ENCODE measurements at places on chromosomes 4 and X.

DNA sequence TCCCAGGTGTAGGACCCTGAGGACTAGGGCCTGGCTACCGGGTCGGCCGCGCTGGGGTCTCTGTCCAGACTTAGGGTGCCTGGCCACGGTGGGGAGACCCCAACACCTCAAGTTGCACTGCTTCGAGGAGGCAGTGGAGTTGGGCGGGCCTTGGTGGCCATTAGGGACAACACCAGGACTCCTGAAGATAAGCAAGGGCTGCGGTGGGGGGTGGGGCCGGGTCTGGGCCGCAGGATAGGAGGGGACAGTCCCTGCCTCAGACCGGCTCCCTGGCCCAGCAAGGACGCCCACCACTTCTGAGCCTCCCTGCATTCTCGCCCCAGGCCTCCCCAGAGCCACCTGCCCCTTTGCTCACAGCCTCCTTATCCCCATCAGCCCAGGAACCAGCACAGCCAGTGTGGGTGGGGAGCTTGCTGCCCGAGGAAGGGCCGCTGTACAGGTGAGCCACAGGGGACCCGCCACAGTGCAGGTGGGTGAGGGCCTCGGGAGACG is 5.5 kb upstream of the MXD4 start:
- DNase-seq, result no peak

DNA sequence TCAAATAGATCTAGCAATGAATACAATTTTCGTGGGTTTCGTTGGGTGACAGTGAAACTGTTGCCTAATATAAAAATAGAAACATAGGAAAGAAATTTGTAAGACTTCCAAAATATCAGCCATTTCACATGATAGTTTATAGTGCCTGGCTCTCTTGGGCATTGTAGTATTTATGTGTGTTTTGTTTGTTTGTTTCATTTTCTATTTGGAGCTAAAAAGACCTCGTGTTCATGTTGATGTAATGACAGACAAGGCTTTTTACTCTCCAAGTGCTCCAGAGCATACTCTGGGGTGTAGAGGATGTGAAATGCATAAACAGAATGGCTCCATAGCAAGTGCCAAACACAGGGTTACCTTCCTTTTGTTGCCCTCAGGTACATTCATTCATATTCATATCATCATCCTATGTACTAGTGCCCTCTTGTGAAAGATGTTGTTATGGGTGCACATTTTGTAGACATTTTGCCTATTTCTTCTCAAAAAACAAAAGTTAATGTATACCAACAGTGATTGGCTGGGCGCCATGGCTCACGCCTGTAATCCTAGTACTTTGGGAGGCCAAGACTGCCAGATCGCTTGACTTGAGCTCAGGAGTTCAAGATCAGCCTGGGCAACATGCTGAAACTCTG is 100.7 kb upstream of the AMOT start:
- no peak for DNase-seq

GRCh38 chr4:165667969-165668368 is 205.1 kb upstream of the TLL1 start:
- no peak for DNase-seq

GRCh38 chr4:106718548-106718947 is 317.6 kb downstream of the DKK2 start:
- no peak for DNase-seq

- no peak for DNase-seq
Measured at GRCh38 chr4:73868206-73869129, 725 bp upstream of the CXCL1 start.

DNA sequence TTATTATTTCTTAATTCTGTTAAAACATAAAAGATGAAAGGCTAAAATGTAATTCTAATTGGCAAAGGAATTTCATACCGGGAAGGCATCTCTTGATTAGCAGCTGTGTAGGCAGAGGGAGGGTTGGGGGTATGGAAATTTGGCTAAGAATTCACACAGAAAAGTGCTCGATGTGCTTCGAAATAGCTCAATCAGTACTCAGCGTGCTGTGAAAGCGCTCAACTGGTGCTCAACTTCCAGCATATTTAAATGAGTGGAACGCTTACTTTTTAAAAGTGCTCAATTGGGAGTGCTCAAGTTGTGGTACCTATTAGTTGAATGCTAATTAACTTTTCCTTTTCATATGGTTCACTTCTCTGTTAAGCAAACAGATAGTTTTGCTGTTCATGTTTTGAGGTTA is 695.9 kb upstream of the ATOH1 start:
- DNase-seq, result no peak

DNA sequence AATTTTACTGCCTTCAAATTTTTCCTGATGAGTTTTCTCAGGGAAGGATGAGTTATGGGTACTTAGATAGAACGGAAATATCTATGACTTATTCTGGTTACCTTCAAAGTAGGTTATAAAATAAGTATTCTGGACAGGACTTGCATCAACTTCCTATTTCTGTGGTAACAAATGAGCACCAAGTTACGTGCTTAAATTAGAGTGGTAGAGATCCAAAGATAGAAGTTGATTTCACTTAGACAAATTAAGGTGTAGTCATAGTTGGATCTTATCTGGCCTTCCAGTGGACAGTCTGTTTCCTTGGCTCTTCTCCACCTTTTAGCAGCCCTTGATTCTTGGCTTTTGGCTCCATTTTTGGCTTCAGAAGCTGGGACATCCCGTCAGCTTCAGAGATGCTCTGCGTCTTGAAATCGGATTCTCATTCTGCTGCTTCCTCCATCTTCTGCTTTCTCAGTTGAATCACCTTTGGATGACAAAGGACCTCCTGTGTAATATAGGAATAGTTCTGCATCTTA is 109.9 kb downstream of the ZNF518B start:
- DNase-seq, result no peak

GRCh38 chr4:31667686-31668085 is 947.5 kb downstream of the PCDH7 start:
- no peak for DNase-seq

GRCh38 chr4:2412885-2413716 is 5.3 kb downstream of the ZFYVE28 start:
- peak; percentile 97 for DNase-seq

GRCh38 chr4:35965300-35965699 is 279.0 kb downstream of the ARAP2 start:
- no peak for DNase-seq

DNA sequence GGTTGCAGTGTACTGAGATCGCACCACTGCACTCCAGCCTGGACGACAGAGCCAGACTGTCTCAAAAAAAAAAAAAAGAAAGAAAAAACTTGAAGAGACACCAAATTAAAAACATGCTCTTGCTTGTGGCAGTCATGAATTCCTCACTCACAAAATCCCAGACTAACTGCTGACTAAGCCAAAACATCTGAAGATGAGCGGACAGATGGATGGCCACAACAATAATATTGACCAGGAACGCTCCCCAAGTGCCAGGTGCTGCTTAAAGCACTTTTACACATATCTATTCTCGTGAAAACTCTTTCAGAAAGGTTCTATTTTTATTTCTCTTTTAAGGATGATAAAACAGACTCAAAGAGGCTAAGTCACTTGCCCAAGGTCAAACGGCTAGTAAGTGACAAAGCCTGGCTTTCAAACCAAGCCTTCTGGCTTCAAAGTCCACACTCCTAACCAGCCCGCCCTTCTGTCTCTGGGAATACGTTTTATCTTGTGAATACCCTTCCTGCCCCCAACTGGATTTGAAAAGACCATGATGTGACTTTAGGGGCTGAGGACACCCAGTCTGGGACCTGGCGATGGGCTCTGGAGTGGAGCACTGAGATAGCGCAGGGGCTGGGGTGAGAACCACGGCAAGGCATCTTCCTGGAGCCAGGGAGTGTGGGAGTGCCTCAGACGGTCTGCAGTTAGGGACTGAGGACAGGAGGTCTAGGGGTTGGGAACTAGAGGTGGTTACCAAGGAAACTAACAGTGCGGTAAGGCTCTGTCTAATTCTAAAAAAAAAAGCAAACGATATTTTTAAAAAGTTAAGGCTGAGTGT is 9.5 kb upstream of the CXCR3 start:
- DNase-seq, result no peak

DNA sequence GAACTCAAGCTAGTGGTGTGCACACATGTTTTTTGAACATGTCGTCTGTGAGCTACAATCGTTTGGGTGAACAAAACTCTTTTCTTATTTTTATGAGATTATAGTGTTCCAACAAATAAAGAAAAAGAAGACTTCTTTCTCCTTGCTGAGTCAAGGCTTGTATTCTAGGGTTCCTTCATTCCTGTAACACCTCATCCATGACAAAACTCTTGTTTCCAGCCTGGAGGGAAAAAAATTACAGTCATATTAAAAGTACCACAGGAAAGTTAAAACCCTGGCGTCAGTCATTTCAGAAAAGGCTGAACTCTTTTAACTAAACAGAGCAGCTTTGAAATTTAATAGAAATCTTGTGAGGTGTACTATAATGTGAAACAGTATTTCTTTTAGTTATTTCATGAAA is 79.2 kb upstream of the BOD1L1 start:
- no peak for DNase-seq

DNA sequence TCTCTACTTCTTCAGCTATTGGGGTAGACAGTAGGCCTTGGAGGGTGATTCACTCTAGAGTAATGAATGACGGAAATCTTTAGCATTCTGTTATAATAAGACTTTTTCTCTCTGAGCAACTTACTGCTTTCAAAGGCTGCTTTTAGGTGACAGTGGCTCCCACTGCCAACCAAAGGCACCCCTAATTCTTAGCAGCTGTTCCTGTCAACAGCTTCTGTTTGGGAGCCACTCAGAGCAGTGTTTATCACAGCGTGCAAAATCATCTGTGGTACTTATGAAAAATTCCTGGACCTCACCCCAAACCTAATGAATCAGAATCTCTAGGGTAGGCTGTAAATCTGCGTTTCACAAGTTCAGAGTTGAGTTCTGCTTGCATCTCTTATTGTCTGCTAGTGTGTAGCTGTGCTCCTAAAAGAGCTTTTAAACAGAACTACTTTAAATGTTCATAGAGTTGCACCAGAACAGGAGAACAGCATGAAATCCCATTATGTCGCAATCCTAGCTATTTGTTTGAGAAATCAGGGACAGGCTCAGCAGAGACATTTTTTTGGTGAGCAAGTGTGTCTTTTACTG is 52.8 kb upstream of the POU4F2 start:
- no peak for DNase-seq

GRCh38 chrX:125108921-125109320 is 210.8 kb upstream of the TEX13C start:
- no peak for DNase-seq

DNA sequence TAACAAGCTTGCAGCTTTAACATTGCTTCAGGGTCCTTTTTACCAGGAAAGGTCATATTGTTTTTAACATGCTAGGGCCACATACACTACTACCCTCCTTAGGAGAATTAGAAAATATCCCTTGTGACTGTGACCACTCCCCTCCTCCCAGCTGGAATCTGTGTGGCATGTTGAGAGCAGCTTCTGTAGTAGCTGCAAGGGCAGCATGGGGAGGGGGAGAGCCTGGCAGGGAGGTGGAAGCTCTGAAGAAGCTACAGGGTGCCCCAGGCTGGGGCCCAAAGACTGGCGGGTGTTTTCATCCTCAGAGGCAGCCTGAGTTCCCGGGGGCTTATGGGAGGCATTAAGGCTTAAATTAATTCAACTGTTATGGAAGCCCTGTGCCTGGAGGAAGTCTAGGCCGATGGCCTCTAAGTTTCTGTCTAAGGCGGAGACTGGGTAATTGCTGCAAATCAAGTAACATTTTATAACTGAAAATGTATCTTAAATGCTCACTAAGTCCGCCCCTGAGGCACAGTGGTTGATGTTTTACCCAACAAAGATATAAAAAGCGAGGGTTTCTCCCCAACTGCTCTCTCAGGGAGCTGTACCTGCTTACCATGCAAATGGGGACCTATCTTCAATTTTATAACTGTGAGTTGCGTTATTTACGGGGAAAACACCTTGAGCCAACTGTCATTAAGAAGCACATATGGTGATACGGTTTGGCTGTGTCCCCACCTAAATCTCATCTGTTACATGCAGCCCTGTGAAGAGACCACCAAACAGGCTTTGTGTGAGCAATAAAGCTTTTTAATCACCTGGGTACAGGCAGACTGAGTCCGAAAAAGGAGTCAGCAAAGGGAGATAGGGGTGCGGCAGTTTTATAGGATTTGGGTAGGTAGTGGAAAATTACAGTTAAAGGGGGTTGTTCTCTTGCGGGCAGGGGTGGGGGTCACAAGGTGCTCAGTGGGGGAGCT is 37.4 kb upstream of the STS start:
- no peak for DNase-seq

DNA sequence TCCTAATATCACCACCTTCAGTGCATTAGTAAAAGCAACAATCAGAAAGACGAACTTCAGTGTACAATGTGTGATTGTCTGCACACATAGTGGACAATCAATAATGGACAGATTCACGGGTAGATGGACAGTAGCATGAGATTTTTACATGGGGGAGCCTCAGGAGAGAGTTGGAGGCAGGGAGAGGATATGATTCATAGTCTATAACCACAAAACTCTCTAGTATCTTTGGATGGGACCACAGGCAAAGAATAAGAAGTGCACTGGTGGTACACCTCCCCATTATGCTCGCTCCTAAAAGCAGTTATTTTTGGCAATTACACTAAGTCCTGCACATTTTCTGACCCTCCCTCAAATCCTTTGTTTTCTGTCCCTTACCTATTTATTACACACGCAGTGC is 624.4 kb upstream of the ACTRT1 start:
- DNase-seq, result no peak

GRCh38 chrX:74500555-74500954 is 79.3 kb downstream of the SLC16A2 start:
- DNase-seq, result no peak

DNA sequence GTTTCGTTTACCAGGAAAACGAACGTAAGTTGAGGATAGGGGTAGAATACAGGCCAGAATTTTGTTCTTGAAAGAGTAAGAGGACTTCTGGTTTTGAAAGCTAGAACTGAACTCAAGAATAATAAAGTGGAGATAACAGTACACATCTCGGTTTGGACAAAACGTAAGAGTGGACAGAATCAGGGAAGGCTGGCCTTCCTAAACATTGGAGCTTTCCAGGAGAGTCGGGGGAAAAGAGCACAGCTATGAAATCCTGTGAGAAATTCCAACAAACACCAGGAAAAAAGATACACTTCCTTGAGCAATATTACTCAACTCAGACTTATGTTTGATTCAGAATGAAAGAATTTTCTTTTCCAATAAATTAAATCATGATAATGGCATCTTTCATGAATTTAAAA is 1.2 kb downstream of the CTSO start:
- DNase-seq, result no peak

DNA sequence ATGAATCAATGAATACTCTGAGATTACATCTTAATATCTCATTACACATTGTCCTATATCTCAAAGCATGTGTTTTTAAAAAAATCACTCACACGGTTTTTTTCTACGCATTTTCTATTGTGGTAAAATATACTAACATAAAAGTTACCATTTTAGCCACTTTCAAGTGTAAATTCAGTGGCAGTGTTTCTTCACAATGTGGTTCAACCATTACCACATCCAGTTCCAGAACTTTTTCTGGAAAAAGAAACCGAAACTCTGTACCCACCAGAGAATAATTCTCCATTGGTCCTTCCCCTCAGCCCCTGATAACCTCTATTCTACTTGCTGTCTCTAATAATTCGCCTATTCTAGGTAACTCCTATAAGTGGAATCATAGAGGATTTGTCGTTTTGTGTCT is 35.3 kb upstream of the ACSL1 start:
- DNase-seq, result no peak

- DNase-seq, result no peak
Measured at GRCh38 chr4:19317377-19317776, 934.3 kb upstream of the SLIT2 start.
